ENCODE measurements at places on chromosomes 2 and 18.

DNA sequence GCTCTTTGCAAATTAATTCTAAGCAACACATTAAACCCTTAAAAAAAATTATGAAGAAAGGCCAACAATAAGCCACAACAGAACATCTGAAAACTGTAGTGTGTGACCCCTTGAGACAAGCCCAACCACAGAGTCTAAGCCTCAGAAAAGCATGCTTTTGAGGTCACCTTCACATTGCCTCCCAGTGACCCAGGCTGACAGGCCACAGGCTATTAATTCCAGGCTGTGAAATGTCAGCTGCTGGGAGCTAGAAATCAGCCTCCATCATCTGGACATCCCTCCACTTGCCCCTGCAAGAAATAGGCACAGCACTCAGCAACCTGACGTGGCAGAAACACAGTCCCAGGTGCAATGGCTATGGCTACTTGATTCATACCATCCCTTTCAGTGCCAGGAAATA lies 179.4 kb upstream of the ZFP36L2 start:
- no peak for DNase-seq

- DNase-seq, result no peak
These were observed 64.3 kb upstream of the MSTN start for GRCh38 chr2:190126798-190127197.

DNA sequence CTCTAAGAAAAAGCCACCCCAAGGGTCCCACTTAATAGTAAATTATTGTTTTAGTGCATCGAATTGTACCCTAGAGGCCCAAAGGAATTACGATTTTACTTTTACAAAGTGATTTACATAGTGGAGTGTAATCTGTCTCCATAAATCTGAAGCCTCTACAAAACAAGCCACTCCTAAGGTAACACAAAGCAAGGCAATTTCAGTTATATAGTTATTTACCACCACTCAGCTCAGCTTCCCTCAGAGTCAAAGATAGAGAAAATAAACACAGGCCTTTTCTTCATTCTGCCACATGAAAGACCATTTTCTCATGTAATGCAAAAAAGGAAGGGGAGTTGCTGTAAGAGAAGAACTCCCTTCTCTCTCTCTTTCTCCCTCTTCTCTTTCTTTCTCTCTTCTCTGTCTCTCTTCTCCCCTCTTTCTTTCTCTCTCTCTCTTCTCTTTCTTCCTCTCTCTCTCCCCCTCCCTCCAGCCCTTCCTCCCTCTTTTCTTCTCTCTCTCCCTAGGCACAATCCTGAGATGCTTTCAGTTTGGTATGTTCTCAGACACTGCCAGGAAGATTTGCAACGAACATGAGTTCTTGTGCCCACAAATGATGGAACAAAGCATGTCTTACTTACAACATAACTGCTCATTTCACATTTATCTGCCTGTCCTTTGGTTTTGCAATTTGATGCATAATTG lies 264.5 kb downstream of the BCL2 start:
- no peak for DNase-seq

- DNase-seq, result peak; percentile 93
These were observed 633 bp downstream of the MALT1 start for GRCh38 chr18:58671632-58672564.

DNA sequence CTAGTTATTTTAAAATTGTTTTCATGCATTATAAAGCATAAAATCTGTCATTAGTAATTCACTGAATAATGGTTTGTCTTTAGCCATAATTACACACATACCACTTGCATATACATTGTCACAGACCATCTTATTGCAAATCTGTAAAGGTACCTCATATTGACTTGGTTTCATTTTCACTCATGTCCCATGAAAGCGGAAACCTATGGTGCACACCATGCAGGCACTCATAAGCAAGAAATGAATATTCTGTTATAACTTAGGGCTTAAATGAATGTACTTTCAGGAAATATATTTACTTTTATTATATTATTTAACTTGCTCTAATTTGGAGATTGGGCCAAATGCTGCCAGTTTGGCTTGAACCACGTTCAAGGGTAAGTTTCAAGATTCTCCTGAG lies 29.2 kb upstream of the STK17B start:
- no peak for DNase-seq

DNA sequence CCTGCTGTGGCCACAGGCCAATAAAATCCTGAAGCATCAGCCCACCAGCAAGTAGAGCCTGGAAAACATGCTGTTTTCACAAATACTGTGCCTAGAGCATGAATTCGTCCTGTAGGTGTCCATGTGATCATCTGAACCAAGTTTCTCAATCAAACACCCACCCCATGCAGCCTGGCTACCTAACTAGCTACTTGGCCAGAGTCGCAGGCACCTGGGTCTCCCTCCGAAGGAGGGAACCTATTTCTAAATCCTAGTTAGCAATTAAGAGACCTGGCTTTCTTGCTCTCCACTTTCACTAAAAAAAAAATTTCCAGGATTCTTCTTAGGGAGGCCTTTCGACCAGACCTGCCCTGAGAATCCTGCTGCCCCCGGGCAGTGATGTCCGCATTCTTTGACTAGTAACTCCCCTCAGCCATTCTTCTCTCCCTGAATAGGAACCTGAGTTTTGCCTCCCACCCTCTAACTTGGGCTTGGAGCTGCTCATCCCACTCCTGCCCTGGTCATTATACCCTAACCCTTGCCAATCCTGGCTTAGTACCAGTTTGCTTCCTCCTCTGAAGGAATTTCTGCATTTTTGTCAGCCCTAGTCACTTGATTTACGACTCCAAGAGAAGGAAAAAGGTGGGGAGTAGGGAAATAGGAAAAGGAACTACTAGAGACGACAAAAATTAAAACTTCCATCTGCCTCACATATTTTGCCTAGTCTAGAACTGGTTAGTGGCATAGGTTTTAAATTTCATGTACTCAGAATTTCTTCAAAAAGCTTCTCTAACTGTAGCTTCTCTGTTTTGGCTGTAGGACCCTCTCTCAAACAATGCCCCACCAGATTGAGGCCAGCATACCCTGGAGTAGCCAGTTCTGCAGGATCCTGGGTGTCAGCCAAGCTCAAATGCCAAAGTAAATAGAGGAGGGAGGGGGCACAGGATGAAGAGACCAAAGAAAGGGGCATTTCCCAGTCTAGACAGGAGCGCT lies 25.4 kb upstream of the TANK start:
- DNase-seq, result peak; percentile 65

DNA sequence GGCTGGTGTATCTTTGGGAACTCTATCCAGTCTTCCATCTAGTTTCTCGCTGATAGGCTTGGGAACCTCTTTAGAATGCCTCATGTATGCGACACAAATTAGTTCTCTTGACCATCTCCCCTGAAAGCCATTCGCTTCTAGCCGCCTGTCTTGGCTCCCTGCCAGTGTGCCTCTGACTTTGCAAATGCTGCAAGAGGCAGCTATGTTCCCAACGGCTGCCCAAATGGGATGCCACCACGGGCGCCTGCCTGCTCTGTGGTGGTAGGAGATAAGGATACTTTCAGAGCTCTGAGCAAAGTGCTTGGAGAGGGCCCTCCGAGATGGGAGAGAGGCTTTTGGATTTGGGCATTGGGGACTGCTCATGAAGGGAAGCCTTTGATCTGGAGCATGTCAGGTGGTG lies 77.7 kb upstream of the IGFBP5 start:
- peak; percentile 42 for DNase-seq

DNA sequence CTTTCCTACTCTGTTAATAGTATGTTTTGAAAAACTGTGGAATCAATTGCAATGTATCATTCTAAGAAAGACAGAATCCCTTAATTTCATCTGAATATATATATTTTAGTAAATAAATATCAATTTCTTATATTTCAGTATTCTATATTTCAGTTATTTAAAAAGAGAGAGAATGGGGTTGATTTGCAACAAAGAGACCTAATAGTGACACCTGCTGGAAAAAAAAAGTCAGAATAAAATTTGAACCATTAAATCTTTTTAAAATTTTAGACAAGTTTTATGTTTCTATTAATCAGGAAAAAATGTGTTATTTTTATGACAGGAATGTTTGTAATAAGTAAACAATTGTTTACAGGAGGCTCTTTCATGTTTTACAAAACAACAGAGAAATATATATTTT lies 20.7 kb upstream of the CCNT2 start:
- peak; percentile 18 for DNase-seq

Data from NCI-H69 (cell line).